Dorsolateral prefrontal cortex (tissue), 122 donors: ENCODE measurements at places on chromosomes 7 and 10.

DNA sequence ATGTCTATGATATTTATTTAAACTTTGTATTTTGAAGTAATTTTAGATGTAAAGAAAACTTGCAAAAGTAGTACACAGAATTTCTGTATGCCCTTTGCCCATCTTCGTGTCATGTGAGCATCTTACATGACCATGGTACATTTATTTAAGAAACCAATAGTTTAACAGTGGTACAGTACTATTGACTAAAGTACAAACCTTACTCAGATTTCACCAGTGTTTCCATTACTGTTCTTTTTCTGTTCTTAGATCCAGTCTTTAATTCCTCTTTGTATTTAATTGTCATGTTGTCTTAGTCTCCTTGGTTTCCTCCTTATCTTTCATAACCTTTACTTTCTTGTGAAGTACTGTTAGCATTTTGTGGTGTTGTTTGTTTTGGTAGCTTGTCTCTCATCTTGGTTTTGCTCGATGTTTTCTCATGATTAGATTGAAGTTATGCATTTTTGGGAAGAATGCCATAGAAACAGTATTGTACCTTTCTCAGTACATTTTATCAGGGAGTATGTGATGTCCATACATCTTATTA lies 24.1 kb downstream of the TAX1BP1 start:
- no peak for DNase-seq

DNA sequence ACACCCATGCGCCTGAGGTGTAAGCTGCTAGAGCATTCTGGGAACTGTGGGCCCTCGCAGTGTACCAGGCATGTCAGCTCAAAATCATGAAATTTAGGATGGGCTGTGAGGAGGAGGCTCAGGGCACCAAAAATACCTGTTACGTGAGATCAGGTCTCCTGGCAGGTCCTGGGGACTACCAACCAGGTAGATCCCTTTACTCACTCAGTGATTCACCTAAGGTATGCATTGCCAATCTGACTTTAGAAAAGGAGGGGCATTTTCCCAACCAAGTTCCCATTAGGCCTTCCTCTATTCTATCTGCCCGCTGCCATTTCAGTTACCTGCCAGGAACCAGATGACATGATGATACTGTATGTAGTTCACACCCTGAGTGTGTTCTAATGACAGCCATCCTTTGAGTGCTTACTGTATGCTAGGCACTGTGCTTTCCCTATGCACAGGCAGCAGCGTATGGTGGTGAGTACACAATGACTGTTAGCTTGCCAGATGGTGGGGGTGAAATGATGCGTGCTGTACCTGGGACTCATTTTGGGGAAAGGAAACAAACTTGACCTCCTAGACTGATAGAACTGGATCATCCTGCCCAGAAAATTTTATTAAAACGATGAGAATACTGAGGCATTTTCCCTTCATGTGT lies 62.0 kb downstream of the CFAP58 start:
- no peak for DNase-seq

DNA sequence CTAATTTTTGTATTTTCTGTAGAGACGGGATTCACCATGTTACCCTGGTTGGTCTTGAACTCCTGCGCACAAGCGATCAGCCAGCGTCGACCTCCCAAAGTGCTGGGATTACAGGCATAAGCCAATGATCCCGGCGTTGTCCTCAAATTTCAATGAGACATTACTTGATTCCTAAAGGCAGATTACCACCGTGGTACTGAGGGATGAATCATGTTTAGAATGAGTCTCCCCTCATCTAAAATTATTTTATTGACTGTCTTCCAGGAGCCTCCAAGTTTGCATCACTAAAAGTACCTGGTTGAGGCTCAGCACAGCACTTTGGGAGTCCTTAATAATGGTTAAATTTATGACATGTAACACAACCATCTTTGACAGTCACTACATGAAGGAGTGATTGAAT lies 142.2 kb upstream of the AKR1E2 start:
- no peak for DNase-seq

DNA sequence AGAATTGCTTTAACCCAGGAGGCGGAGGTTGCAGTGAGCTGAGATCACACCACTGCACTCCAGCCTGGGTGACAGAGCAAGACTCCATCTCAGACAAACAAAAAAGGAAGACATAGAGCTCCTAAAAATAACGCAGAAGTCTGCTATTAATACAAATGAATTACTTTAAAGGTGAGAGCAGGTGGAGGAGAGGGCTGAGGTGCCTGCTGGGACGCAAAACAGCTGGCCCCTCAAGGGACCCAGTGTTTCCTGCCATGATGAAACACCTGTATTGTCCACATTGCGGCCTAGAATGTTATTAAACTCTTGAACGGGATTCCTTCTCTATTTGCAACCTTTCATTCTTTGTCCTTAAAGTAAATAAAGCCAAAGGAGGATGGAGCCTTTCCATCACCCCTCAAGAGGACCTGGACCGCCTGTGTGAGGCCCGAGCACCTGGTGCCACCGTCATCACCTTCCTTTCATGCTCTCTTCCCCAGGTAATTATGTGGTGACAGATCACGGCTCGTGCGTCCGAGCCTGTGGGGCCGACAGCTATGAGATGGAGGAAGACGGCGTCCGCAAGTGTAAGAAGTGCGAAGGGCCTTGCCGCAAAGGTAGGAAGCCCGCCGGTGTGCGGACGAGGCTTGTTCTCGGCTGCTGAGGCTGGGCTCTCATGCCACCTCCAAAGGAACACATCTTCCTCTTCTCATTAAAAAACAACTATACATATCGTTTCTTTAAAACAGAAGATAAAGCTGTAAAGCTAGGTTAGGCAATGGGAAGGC lies 136.7 kb downstream of the EGFR start:
- no peak for DNase-seq

DNA sequence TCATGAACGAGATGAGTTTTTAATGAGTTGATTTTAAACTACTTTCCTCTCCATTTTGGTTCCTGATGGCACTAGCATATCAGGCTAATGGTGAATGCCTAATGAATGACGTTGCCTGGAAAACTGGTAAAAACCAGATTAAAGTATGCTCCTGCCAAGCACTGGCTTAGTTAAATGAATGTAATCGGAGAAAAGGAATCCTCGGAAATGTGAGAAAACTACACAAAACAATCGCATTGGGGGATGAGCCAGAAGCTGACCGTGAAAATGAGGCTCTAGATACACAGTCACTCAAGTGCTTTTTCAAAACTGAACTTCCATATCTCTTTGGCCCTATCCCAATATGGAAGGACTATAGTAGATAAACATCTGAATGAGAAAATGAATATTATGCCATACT lies 153.8 kb upstream of the COL1A2 start:
- DNase-seq, result no peak

- no peak for DNase-seq
Observed at GRCh38 chr7:44914992-44915607, 29.8 kb upstream of the PURB start.

DNA sequence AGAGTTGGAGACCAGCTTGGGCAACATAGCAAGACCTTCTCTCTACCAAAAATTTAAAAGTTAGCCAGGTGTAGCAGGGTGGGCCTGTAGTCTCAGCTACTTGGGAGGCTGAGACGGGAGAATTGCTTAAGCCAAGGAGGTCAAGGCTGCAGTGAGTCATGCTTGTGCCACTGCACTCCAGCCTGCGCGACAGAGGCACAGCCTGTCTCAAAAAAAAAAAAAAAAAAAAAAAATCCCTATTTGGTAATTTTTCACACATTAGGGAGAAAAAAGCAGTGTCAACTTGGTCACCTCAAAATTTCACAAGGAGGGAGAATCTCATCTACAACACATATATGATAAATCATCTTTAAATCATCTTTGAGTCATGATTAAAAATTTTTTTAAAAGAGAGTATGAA lies 6.4 kb upstream of the ZNF398 start:
- DNase-seq, result no peak

GRCh38 chr10:83968052-83968451 lies 171.3 kb upstream of the GHITM start:
- no peak for DNase-seq

GRCh38 chr10:86387178-86387794 lies 20.7 kb upstream of the GRID1 start:
- DNase-seq, result no peak

DNA sequence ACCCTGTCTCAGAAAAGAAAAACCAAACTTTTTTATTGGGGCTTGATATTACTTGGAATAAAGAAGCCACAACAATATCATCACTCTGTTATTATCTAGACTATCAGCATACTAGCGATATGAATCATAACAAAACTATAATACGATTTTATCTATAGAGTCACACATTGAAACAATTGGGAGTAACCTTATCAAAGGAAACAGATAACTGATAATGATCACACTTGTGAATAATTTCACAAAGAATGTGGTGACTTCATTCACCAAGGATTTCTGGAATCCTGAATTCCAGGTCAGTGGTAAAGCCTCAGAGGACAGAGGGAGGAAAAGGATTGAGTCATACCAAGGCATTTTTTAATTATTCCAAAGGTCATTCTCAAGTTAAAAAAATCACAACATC lies 32.1 kb upstream of the NMT2 start:
- DNase-seq, result no peak

GRCh38 chr10:109773288-109774120 lies 149.8 kb downstream of the XPNPEP1 start:
- no peak for DNase-seq

GRCh38 chr7:55477781-55478374 lies 94.4 kb downstream of the VOPP1 start:
- DNase-seq, result no peak

DNA sequence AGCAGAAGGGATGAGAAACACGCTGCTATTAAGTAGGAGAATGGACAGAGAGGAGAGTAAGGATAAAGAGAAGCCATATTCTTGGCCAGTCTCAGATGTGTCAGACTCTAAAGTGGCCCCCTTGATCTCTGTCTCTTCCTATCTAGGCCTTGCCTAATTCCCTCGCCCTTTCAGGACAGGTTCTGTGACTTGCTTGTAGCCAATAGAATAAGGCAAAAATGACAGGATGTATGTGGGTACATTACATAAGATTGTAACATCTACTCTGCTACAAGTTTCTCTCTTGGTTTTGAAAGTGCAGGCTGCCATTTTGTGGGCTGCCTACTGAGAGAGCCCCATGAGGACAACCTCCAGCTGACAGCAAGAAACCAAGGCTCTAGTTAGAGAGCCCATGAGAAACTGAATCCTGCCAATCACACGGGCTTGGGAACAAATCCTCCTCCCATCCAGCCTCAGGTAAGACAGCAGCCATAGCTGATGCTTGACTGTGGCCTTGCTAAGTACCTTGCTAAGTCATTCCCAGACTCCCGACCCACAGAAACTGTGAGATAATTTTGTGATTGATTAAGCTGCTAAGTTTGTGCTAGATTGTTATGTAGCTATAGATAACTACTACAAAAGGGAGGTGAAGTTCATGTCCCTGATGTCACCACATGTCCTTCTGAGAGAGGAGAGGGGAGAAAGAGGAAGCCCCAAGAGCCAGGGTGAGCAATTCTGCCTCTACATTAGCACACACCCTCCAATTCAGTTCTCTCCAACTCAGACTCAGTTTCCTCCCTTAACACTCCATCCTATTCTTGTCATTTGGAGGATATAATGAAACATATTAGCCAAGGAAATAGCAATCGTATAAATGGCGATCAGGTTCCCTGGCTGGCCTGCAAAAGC lies 185.5 kb downstream of the SGMS1 start:
- no peak for DNase-seq

GRCh38 chr10:52129410-52130178 lies 184.5 kb upstream of the DKK1 start:
- DNase-seq, result no peak

DNA sequence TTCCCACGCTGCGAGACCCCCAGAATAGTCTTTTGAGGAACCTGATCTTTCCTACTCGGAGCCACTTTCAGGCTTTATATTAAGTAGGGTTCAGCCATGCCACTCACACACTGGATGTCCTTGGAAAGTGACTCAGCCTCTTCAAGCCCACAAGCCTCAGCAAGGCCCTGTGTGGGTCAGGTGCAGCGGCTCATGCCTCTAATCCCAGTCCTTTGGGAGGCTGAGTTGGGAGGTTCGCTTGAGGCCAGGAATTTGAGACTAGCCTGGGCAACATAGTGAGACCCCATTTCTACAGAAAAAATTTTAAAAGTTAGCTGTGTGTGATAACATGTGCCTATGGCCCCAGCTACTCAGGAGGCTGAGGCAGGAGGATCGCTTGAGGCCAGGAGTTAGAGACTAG lies 119.7 kb upstream of the TNRC18 start:
- DNase-seq, result no peak

DNA sequence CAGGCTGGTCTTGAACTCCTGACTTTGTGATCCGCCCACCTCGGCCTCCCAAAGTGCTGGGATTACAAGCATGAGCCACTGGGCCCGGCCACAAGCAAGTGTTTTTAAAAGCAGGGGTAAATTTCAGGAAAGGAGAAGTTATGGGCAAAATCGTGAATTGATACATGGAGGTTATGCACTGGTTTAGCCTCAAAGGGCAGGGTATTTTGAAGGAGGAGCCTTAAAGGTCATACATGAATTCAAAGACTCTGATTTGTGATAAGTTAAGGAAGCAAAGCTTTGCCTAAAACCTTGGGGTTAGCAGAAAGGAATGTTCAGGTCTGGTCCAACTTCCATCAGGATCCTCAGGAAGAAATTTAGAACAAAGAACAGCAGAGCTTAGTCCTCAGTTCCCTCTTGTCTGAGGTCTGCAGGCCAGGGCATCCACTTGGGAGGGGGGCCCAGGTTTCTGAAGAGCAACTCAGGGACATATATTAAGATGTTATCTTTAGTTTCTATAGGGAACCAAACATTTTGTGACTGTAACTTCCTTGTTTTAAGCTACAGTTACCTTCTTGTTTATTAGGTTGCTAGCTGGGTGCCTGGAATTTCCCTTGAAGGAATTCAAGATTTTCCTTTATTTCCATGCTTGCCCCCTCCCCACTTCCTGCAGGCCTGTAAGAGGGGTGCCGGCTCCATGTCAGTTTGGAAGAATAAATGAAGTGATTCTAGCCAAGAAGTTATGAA lies 2.8 kb upstream of the REPIN1 start:
- no peak for DNase-seq

GRCh38 chr10:66627156-66627555 lies 298.7 kb upstream of the LRRTM3 start:
- no peak for DNase-seq

GRCh38 chr10:80453842-80454512 lies at the start of gene TSPAN14:
Gene TSPAN14, plus strand, starts transcription at chr10:80454310. Its CDS starts 34,924 bp downstream, at chr10:80489234.
- peak; percentile 73 for DNase-seq

DNA sequence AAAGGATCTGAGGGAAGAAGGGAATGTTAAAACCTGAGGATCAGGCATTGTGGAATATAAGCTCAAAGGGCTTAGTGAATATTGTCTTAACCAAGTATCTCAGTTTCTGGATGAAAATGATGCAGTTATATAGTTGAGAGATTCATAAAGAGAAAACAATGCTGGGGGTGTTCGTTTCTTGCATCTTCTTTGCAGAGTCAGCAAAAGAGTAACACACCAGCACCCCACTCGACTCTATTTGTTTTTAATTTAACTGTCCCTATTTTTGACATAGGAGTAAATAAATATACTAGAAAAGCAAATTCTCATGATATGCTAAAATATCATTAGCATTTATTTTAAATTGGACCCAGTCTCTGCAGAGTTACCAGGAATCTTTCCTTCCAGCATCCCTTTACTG lies 7.6 kb upstream of the OIT3 start:
- DNase-seq, result no peak

GRCh38 chr7:134140889-134141867 lies 14.0 kb downstream of the LRGUK start:
- DNase-seq, result peak; percentile 76
